ENCODE measurements at places on chromosomes 6 and 20.
A peak's percentile ranks its signal among the peaks of the same experiment; 100 is the strongest.

DNA sequence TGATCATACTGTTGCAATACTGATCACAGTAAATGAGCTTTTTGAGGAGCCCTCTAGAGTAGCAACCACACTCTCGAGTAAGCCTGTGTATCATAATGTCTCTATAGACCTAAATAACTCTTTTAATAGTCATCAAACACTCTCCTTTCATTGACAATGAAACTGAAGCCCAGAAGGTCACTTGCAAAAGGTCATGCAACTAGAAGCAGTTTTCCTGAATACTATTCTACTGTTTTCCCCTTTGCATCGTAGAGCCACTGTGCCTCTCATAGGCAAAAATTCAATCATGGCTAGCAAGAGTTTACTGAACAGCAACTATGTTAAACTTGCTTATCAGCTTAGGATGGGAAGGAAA lies 105.3 kb downstream of the HIVEP2 start:
- DNase-seq = no peak

DNA sequence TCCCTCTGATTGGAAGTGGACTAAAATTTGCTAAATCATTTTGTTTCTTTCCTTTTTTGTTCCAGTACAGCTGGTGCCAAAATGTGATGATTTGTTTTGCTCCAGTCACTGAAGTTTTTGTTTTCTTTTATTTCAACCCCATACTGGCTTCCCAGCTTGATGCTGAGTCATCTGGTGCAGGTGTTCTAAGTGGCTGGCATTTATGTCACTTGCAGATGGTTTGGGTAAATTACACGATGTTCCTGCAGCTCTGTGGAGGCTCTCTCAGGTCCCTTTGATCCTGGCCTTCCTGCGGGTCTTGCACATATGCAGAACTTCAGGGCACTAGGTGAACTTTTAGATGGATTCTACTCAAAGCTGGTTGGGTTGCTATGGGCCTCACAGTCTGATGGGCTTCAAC lies 577.7 kb downstream of the HAO1 start:
- DNase-seq = no peak

DNA sequence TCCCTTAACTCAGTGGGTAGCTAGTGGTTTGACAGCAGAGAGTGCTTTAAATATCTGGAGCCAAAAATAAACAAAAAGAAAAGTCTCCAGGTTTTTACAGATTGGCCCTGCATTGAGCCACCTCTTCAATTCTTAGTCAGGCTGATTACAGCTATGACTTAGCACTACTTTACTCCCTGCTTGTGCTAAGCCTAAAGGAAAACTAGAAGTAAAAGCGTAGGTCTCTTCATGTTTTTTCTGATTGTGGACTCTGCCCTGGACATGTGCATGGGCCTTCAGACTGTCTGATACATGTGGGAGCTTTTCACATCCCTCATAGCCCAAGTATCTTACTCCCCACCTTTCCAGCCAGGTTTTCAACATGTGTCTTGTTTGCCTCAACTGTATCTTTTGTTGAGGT lies 33.3 kb downstream of the KPNA5 start:
- DNase-seq = no peak

DNA sequence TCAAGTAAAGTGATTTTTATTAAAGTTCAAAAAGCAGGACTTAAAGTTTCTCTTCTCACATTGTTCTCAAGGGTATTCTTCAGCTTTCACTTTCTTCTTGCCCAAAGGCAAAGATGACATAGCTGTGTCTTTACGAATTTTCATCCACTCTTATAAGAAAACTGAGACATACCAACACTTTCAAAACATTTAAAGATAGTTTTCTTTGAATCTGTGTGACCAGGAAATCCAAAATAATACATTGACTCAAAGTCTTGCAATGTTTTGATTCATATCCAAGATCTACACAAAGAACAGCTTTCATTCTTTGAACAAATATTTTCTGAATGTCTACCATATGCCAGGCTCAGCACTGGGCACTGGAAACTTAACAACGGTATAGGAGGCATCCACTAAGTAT lies 117.9 kb downstream of the SIM1 start:
- DNase-seq = no peak

DNA sequence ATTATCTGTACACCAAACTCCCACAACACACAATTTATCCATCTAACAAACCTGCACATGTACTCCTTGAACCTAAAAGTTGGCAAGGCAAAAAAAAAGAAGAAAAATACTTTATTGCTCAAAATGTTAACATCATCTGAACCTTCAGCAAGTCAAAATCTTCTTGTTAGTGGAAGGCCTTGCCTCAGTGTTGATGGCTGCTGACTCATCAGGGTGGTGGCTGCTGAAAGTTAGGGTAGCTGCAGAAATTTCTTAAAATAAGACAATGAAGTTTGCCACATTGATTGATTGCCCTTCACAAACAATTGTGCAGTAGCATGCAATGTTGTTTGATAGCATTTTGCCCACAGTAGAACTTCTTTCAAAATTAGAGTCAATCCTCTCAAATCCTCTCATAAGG lies 2.7 kb upstream of the WFDC11 start:
- DNase-seq = no peak

DNA sequence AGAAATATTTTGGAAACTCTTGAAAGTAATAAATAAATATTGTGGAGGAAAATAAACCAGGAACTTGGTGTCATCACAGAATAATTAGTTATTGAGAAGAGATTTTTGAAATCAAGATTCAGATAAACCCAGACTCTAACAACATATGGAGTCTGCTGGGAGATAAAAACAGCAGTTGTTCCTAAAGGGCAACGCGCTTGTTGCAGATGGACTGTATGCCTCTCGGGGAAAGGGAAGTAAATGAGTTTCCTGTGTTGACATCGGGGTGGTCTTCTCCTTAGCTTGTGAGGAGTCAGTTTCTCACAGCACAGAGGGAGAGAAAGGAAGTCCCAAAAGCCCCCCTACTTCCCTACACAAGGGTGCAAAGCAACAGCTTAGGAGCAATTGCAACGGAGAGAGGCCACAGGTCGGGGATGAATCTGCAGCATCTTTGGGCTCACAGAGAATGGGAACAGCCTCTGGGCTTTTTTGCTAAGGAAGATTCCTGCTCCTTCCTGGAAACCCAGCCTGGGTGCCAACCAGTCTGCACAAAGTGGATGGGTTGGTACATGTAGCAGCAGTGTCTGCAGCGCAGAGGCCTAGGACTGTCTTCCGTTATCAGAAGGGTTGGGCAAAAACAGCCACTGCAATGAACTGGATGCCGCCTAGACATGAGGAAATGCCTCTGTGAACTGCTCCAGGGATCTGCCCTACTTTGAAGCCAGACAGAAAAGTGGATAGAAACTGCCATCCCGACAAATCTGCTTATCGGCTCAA lies 603.0 kb upstream of the NRSN1 start:
- DNase-seq = no peak

DNA sequence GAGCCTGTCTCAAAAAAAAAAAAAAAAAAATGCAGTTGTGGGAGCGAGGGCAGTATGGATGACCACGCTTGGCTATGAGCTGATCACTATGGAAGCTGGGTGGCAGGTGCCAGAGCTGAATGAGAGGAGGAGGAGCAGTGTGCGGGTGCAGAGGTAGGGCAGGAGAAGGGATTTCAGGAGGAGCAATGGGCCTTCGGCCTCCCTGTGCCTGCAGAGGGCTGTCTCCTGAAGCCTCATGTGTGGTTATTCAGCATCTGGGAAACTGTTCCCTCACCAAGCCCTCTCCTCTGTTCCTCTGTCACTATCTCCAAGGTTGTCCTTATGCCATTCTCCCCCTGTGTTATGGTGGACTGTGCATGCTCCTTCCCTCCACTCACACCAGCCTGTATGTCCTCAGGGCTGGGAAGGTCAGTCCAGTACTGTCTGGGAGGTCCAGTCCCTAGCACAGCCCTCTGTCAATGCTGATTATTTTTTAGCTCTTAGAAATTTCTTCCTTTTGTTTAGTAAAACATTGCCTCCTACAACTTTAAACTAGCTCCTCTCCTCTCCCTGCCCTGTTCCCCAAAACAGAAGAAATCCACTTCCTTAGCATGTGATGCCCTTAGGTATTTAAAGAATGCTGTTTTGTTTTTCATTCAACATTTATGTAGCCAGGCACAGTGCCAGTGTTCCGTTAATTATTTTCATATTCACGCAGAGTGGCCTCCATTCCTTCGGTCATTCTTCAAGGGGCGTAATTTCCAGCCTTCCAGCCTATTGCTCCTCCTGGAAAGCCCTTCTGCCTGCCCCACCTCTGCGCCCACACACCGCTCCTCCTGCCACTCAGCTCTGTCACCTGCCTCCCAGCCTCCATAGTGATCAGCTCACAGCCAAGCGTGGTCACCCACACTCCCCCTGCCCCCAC lies 48.9 kb downstream of the CNBD2 start:
- DNase-seq = no peak

GRCh38 chr6:160122744-160123143 lies 1.1 kb downstream of the SLC22A1 start:
- no peak for DNase-seq

GRCh38 chr20:40565001-40565681 lies 123.9 kb downstream of the MAFB start:
- DNase-seq = peak; percentile 71

GRCh38 chr6:14489445-14489844 lies 371.9 kb downstream of the CD83 start:
- no peak for DNase-seq

DNA sequence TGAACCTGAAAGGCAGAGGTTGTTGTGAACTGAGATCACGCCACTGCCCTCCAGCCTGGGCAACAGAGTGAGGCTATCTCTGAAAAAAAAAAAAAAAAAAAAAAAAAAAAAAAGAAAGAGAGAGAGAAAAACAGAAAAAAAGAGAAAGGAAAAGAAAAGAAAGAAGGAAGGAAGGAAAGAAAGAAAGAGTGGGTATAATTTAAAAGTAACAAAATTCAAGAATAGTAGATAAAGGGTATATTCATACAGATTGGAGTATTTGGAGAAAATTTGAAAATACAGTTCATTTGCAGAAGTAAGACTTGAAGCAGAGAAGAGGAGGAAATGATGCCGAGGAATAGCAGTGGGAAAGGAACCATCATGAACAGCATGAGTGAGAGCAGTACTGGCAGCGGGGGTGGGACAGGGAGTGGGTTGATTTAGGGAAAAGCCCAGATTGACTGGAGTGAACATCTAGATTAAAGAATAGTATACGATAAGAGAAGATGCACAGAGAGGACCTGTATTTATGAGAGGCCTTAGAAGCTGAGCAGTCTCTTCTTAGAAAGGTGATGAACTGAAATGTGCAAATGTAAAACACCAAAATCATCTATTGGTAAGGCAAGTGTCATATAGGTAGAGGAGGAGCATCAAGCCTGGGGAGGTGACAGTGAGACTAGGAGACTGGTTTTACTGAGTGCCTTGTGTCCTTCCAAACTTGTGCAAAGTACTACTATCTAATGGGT lies 17.8 kb upstream of the HLA-DRB1 start:
- DNase-seq = no peak

- DNase-seq = no peak
Measured at GRCh38 chr6:80528115-80528514, 421.6 kb downstream of the BCKDHB start.

- DNase-seq = no peak
Measured at GRCh38 chr20:63822276-63822696, 8.8 kb downstream of the ZBTB46 start.

GRCh38 chr6:55009131-55009530 lies 162.6 kb downstream of the FAM83B start:
- DNase-seq = no peak

- DNase-seq = no peak
Measured at GRCh38 chr20:63297371-63297781, 4.4 kb downstream of the COL20A1 start.

- DNase-seq = peak; percentile 13
Measured at GRCh38 chr6:153090241-153090930, 40.7 kb downstream of the RGS17 start.

DNA sequence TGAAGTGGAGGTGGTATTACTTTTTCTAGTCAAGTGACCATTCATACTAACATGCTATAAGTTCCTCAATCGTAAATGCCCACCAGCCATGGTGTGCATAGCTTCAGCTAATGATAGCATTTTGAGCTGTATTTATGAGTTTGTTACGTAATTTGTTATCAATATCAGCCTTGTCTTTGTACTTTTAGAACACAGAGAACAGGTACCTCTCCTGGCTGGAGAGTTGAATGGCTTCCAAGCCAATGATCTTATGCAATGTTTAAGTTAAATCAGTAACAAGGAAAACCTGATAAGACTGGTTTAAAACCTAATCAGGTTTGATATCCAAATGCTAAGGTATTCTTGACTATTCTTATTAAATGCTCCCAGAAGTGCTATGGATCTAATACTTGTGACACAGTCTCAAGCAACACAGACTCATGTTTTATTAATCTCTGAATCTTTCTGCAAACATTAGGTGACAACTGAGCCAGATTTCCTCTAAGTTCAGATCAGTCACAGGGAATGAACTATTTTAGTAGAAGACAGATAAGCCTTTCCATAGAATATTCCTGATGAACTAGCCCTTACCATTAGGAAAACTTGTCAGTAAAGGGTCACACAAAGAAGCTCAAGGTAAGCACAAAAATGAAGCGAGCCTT lies 154.8 kb downstream of the PTPRK start:
- DNase-seq = no peak

GRCh38 chr6:45187836-45188235 lies 140.3 kb upstream of the RUNX2 start:
- no peak for DNase-seq

DNA sequence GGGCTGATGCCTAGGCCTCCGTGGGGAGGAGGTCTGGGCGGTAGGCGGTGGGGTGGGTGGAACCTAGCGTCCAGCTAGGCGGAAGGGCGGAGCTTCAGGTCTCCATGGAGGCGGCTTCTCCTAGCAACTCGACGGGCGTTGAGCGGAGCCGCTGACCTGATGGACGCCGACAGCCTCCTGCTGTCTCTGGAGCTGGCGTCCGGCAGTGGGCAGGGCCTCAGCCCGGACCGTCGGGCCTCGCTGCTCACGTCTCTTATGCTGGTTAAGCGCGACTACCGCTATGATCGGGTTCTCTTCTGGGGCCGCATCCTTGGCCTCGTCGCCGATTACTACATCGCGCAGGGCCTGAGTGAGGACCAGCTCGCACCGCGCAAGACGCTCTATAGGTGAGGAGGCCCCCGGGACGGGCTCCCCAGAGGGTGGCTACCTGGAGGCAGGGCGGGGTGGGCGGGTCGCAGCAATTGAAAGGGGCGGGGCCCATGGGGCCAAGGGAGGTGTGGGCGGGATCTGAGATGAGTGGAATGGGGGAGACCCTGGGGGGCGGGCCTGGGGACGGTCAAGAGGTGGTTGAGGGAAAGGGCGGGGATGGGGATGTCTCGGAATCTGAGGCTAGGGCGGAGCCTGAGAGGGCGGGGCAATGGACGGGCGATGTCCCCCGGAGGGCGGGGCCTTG lies at the start of gene RSPH9:
Gene RSPH9, plus strand, starts transcription at position 97 of the 673 bp plus-strand sequence. Its CDS starts 63 bp downstream, at position 160.
- no peak for DNase-seq

DNA sequence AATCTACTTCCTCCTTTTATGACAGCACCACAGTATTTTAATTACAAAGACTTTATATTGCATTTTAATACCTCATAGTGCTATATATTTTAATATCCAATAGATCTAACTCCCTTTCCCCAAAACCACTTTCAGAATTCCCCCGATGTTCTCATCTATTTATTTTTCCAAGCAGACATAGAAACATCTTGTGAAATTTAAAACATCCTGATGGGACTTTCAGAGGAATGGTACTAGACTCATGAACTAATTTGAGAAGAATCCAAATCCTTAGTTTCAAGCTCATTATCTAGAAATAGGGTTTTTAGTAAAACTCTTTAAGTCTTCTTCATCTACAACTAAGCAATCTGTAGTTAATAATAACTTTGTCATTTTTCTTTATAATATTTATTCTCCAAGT lies 97.0 kb downstream of the TRERF1 start:
- DNase-seq = no peak

Measured in HCT116 (cell line).